ENCODE measurements at places on chromosomes 13 and 19. TPM values are rescaled to one million over a fixed set of nuclear protein-coding genes. Genes with fewer than 3 reads are reported as not detected.

DNA sequence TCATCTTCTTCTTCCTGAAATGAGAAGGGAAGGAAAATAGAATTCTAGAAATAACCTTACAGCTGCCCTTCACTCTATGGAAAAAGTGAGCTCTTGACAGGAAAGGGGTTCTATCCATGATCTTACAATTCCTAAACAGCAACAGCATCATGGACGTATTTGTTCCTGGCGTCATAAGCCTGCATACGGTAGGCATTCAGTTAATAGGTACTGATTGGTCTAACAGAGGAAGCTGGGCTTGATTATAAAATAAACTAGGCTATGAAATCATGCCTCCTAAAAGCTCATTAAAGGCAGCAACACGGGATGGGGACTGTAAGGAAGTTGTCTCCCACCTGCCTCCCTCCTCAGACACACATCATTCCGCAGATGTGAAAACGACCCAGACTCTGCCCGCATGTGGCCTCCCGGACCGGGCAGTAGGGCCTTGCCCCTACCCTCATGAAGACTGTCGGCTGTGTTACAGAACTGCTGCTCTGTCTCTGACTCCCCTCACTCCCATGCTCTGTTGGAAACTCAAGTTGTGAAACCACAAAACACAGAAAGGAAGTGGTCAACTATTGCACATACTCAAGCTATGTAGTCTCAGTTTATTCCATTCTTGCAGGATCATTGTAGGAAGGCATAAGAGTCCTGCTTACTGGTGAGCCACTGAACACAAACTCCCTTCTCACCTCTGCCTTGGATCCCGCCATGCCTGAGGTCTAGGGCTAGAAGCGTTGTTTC is 129.8 kb downstream of the DLEU7 start:
- DNase-seq = no peak

- DNase-seq = no peak
These were observed 1310.6 kb downstream of the SLITRK1 start for GRCh38 chr13:82571653-82572052.

DNA sequence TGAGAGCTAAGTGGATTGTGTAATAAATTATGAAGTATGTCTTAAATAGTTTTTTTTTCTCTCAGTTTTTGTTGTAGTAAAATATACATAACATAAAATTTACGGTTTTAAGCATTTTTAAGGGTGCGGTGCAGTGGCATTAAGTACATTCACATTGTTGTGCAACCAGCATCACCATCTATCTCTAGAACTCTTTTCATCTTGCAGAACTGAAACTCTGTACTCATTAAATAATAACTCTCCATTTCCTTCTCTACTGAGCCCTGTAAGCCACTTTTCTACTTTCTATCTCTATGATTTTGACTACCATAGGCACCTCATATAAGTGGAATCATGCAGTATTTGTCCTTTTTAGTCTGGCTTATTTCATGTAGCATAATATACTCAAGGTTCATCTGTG is 87.1 kb downstream of the GJA3 start:
- no peak for DNase-seq

DNA sequence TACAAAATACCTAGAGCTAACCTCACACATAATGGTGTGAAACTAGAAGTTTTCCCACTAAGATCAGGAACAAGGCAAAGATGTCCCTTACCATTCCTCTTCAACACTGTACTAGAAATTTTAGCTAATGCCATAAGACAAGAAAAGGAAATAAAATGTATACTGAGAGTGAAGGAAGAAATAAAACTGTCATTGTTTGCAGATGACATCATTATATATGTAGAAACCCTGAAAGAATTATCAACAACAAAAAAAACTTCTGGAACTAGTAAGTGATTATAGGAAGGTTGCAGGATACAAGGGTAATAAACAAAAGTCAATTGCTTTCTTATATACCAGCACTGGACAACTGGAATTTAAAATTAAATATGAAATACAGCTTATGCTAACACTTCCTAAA is 93.7 kb downstream of the TNFSF11 start:
- DNase-seq = no peak

DNA sequence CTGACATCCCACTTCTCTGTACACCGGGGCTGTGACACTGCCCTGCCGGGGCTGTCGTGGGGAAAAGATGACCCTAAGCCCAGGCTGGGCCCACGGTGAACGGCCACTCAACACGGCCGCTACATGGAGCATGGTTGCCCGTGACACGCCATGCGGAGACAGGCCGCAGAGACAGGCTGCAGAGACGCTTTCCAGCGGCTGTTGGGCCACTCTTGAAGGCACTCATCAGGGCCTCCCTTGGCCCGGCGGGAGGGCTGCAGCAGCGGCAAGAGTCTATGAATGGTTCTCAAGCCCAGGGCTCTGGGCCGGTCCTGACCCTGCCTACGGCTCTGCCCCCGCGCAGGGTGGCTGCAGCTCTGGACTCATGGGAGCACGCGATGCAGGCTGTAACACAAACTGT is 22.1 kb downstream of the ADPRHL1 start:
- DNase-seq = no peak

GRCh38 chr13:76822698-76823267 is 63.4 kb downstream of the KCTD12 start:
- DNase-seq = no peak

GRCh38 chr19:49858088-49858985 is 7.4 kb downstream of the PTOV1 start:
- no peak for DNase-seq

DNA sequence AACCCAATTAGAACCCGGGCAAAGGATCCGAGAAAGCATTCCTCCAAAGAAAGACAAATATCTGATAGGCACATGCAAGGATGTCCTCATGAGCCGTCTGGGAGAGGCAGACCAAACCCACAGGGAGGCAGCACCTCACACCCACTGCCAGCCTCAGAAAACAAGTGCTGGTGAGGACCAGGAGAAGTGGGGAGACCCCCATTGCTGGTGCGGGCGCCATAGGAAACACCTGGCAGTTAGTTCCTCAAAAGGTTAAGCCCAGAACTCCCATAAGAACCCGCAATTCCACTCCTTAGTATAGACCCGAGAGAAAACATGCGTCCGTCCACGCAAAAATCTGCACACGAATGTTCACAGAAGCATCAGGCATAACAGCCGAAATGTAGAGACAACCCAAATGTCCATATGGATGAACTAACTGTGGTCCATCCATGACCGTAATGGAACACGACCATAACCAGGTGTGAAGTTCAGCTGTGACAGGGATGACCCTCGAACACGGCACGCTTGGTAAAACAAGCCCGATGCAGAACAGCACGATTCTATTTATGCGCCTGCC is 7.9 kb downstream of the ZNF787 start:
- no peak for DNase-seq

- DNase-seq = peak; percentile 80
These were observed at the start of gene SCN1B for GRCh38 chr19:35030257-35031071. SCN1B (plus strand) TSS chr19:35030470; CDS start chr19:35030821, 351 bp downstream.

GRCh38 chr19:27736225-27736624 is 1476.7 kb downstream of the UQCRFS1 start:
- peak; percentile 15 for DNase-seq

GRCh38 chr13:100129605-100130004 is 40.7 kb downstream of the PCCA start:
- no peak for DNase-seq

GRCh38 chr19:53908106-53908934 is 758 bp upstream of the CACNG7 start:
- no peak for DNase-seq

GRCh38 chr19:39533003-39533512 is 406 bp upstream of the EID2B start:
- DNase-seq = no peak

DNA sequence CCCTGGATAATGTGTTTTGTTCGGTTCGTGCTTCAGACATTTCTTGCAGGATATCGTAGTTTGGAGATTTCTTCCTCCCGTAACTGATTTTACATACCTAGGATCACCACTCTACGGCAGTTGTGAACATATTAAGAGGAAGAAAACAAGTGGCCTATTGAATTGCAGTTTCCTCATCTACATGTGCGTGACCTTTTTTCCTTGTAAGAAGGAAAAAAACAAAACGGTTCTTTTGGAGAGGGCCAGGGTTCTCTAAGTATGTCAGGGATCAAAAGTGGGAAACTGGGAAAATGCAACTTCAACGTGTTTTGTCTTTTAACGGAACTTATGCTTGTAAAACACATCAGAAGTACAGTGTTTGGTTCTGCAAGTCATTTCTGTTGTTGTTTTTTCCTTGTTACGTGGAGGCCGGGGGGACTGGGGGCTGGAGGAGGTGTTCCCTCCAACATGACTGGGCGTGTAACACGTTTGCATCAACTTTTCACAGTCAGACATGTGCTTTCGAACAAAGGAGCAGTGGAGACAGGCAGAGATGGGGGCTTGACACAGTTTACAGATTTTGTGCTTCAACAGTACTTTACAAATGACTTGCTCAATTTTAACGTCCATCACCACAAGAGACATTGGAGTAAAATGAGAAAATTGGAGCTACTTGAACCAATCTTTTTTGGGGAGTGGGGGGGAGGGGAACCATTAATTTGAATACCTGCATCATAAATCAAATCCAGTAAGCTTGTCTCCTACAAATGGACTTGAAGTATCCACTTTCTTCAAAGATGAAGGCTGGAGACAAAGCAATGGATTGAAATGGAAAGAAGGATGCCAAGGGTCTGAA is 3.8 kb downstream of the ZC3H4 start:
- DNase-seq = no peak

DNA sequence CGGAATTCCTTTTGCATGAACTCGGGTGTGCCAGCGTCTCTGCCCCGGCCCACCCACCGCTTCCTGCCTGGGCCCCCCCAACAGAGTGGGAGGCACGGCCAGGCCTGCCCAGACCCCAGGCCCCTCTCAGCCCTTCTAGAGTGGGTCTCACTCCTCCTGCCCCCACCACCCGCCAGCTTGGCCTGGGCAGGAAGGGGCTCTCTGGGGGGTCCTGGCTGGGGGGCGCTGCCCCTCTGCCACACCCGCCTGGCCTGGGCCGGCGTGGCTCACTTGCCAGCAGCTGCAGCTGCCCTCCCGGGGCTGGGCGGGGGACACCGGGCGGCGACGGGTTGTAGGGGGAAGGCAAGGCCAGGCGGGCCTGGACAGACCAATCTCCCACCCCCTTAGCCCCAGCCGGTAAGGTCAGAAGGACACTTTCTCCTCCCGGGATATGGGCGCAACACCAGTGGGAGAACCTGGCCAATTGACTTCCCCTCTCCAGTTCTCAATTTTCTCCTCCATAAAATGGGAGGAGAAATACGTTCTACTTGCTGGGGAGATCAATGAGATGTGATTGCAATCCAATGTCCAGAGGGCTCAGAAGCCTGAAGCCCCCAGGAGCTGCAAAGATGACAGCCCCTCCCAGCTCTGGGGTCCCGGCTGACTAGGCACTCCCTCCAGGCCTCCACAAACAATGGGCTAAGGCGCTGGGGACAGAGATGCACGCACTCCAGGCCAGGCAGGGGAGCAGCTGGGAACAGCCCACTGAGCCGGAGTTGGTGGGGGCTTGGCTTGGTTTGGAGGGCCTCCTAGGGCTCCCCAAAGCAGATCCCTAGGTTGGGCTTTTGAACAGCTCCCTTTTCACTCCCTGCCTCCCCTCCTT is 2.4 kb downstream of the CRLF1 start:
- no peak for DNase-seq

DNA sequence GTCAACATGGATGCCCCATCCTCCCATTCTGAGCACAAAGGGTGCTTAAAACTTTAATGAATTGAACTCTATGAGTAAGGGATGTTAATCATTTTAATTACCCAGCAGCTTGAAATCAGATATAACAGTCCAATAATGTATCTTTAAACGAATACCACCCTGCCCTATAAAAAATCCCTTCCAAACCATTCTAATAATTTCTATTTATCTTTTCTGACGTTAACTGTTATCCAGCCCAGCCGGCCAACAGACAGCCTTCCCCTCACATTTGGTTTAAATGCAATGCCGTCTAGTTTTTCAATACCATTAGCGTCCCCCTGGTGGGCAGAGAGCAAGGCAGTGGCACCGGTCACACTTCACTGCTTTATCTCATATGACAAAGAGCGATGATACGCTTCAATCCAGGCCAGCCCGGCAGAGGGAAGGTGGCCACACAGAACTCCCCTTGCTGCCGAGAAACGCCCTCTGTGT is 402.2 kb upstream of the ZNF507 start:
- DNase-seq = no peak

GRCh38 chr13:47413112-47413511 is 516.3 kb upstream of the HTR2A start:
- no peak for DNase-seq

GRCh38 chr13:48120241-48120640 is 25.3 kb upstream of the MED4 start:
- no peak for DNase-seq

- DNase-seq = no peak
These were observed 133.4 kb downstream of the OXGR1 start for GRCh38 chr13:96860882-96861281.

GRCh38 chr19:6023085-6023682 is 45.2 kb upstream of the RANBP3 start:
- DNase-seq = no peak

DNA sequence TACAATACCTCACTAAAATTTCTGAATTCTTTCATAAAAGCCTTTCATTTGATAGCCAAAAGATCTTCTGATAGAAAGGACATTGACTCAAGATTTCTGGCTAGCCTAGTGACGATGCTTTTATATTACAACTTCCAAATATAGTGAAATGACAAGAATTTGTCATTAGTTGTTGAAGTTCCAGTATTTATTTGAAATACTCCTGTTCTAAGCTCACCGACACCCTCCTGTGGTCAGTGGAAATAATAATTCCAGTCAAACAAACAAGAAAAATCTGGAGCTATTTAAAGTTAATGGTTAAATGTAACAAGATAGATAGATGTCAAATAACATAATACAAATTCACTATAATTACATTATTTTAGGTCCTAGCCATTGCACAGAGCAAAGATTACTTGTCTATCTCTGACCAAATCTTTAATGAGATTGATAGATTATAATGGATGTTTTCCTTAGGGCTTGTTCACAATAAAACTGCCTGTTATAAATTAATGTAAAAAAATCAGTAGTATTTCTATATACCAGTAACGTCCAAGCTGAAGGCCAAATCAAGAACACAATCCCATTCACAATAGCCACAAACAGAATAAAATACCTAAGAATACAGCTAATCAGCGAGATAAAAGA is 195.5 kb downstream of the RGCC start:
- DNase-seq = no peak

DNA sequence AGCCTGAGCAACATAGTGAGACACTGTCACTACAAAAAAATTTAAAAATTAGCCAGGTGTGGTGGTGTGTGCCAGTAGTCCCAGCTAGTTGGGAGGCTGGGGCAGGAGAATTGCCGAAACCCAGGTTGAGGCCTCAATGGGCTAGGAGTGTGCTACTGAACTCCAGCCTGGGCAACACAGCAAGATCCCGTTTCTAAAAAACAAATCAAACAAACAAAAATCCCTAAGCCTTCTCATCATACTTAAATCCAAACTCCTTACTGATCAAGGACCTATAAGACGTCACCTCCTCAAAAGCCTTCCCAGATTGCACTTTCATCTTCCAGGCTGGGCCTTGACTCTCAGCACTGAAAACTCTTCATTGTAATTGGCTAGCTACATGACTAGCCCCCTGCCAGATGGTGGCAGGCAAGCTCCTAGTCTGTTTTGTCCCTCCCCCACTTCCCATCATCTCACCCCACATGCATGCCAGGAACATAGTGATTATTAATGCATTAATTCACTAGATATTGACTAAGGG is 17.5 kb upstream of the NANOS3 start:
- DNase-seq = no peak

The MYO1F gene
- 9.0 TPM for total RNA-seq

The GRIK5 gene
- total RNA-seq = 4.6 TPM

The IZUMO4 gene
- 4.3 TPM for total RNA-seq

The ZNF541 gene
- 1.2 TPM for total RNA-seq

The ZNF792 gene
- 4.0 TPM for total RNA-seq

The ACP7 gene
- not detected for total RNA-seq

The ONECUT3 gene
- total RNA-seq = not detected

The DPF1 gene
- 0.51 TPM for total RNA-seq

The THAP8 gene
- total RNA-seq = 3.9 TPM

The KLHL1 gene
- total RNA-seq = not detected

The ZNF443 gene
- total RNA-seq = 2.0 TPM

The RDH8 gene
- not detected for total RNA-seq

Data from cardiac septum (tissue), 1 donor.